Fibroblast of skin of back (primary cell): ENCODE measurements at places on chromosomes 6 and 20.

- DNase-seq = no peak
Measured at GRCh38 chr6:50785921-50786320, 32.8 kb upstream of the TFAP2B start.

- no peak for DNase-seq
Measured at GRCh38 chr6:158381214-158381613, 68.9 kb downstream of the TULP4 start.

DNA sequence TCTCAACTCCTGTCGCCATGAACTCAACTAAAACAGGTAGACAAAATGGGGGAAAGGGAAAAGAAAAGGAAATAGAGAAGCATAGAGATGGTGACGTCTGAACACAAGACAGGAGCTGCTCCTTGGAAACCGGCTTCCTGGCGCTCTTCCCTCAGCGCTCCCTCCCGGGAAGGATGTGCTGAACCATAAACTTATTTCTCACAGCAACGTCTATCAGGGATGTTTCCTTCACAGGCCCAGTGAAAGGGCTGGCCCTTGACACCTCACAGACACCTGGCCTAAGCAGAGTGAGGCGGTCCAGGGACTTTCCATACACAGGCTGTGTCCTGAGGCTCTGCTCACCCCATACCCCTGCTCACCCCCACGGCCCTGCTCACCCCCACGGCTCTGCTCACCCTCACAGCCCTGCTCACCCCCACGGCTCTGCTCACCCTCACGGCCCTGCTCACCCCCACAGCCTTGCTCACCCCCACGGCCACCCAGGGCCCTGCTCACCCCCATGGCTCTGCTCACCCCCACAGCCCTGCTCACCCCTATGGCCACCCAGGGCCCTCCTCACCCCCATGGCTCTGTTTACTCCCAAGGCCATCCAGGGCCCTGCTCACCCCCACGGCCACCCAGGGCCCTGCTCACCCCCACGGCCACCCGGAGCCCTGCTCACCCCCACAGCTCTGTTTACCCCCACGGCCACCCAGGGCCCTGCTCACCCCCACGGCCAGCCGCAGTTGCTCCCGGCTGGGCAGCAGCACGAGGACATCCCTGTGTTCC, 653 bp downstream of the FRMD1 start:
- DNase-seq = no peak

- DNase-seq = no peak
Measured at GRCh38 chr6:18090349-18090786, 32.1 kb downstream of the NHLRC1 start.
